CD4-positive, alpha-beta T cell treated with Interleukin-21 for 1 hour (primary cell): ENCODE measurements at places on chromosomes 16 and 17.

GRCh38 chr16:88994695-88995094, 17.7 kb upstream of the CBFA2T3 start:
- DNase-seq, result no peak

GRCh38 chr16:68079626-68080344, 5.4 kb upstream of the NFATC3 start:
- DNase-seq, result peak; percentile 83

- DNase-seq, result no peak
These were observed 42.2 kb upstream of the HAPSTR1 start for GRCh38 chr16:9049241-9049640.

DNA sequence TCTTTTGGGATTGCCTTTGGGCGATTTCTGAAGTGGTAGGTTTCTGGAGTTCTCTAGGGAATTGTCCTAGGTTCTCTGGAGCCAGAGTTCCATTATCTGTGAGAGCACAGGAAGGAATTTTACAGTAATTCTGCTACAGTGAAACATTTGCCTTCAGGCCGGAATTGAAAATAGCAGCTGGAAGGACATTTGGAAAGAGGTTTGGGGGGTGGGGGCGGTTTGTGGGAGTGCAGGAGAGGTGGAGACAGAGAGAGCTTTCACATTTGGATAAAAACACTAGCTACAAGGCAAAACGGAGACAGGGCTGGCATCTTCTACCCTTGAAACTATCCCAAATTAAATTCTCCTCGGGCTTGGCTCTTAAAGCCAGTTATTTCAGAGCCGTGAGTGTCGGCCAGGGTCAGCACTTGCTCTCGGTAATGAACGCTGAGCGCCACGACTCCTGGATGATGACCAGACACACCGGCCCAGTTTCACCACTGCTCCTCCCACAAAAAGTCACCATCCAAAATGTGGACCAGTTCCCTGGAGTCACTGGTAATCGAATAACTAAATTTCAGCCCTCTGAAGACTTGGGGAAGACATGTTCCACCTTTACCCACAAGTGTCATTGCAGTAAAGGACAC, 67.7 kb upstream of the TANC2 start:
- no peak for DNase-seq

- DNase-seq, result peak; percentile 71
These were observed 48.5 kb downstream of the RAI1 start for GRCh38 chr17:17729620-17730249.

GRCh38 chr16:2428051-2428783, 1.0 kb upstream of the CCNF start:
- DNase-seq, result no peak

DNA sequence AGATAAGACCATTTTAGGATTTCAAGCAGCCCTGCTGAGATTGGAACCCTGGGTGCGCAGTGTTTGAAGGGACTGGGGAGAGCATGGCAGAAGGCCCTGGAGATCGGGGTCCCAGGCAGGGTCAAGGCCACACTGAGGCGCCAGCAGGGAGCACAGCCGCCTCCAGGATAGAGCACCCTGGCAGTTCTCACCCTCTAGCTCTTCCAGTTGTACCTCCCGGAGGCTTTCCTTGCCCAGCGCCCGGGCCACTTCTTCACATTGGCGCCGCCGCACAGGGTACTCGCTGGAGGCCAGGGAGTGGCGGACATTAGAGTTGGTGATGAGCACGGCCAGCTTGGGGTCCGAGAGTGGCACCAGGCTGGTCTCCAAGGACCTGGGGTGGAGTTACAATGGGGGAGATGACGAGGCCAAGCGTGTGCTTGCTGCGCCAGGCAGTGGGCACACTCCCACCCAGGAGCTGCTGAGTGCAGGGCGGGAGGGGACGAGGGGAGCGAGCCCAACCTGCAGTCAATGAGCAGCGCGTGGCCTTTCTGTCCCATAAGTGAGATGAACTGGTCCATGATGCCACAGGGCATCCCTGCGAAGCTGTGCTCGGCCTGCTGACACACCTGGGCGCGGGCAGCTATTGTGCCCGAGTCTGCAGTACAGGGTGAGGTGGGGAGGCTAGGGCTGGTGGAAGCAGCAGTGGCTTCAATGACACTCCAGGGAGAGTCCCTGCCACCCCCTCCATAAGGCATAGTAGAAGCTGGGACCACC, 2.3 kb downstream of the GALK1 start:
- DNase-seq, result no peak

- no peak for DNase-seq
These were observed 535.2 kb downstream of the RBFOX1 start for GRCh38 chr16:7867831-7868230.

DNA sequence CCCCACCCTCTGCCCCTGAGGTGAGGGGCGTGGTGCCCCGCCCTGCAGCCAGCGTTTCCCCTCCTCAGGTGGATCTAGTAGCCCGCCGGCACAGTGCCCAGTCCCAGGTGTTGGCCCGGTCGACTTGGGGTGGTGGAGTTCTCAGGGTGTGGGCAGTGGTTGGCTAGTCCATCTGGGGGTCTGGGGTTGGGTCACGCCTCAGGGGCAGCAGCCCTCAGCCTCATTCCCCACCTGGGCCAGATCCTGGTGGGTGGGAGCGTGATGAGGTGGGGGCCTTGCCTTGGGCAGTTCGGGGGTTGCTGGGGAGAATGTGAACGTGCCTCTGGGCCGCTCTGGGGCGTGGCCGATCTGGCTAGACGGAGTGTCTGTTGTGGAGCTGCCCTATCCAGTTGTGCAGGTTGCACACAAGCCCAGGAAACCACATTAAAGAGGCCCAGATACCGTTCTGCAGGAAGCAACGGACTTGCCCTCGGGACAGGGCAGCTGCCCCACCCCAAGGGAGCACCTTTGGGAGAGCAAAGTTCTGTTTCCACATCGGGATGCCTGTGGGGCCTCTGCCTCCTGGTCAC, 32.0 kb downstream of the GSE1 start:
- no peak for DNase-seq

- DNase-seq, result peak; percentile 63
These were observed 12.0 kb downstream of the FAM83G start for GRCh38 chr17:18992454-18993130.

GRCh38 chr16:85306071-85306792, 194.0 kb upstream of the CIBAR2 start:
- DNase-seq, result peak; percentile 68

DNA sequence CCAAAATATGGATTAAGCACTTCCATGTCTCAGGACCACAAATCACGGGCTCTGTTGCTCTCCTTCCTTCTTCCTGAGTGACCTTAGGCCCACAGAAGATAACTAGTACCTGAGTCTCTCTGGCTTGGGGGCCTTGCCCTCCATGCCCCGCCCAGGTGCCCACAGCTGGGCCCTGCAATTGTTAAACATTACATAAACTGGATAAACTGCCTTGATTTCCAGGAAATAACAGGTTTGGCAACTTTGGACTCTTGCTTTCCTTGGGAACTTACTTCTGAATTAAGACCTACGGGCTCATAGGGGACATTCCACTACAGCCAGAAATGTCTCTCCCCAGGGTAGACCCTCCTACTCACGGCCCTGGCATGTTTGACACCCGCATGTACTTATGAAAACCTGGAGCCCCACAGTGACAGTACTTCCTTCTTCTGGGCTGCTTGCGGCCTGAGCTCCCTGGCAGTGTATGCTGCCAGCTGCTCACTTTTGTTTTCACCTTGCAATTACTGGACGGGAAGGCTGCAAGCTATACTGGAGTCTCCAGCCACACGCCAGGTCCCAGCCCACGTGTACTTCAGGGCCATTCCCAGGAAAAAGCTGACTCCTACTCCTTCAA, 2.3 kb upstream of the UBALD2 start:
- no peak for DNase-seq

GRCh38 chr16:66408163-66409048, 18.7 kb upstream of the BEAN1 start:
- DNase-seq, result peak; percentile 48

GRCh38 chr17:36919407-36919968, 17.8 kb upstream of the LHX1 start:
- no peak for DNase-seq

GRCh38 chr17:55344514-55344997, 77.1 kb downstream of the MMD start:
- peak; percentile 74 for DNase-seq

- no peak for DNase-seq
These were observed 40.1 kb upstream of the SLC38A10 start for GRCh38 chr17:81334987-81335772.

DNA sequence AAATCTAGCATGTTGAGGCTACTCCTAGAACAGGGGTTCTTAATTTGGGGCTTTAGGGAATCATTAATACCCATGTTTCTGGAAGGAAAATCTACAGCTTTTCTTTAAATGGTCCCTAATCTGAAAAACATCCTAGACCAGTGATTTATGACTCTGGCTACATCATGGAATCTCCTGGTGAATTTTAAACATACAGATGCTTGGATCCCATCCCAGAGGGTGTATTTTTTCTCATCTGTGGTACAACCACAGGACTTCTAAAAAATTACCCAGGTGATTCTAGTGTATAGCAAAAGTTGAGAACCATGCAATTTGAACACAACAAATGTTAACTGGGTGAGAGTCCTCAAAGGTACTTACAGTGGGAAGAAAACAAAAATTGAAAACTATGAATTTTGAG, 41.5 kb downstream of the KANSL1 start:
- no peak for DNase-seq

- no peak for DNase-seq
These were observed 75.5 kb upstream of the CLEC3A start for GRCh38 chr16:77946823-77947222.

- DNase-seq, result no peak
These were observed 13.4 kb downstream of the NATD1 start for GRCh38 chr17:21239680-21240368.

- no peak for DNase-seq
These were observed 211.7 kb upstream of the CHMP6 start for GRCh38 chr17:80779961-80780380.

DNA sequence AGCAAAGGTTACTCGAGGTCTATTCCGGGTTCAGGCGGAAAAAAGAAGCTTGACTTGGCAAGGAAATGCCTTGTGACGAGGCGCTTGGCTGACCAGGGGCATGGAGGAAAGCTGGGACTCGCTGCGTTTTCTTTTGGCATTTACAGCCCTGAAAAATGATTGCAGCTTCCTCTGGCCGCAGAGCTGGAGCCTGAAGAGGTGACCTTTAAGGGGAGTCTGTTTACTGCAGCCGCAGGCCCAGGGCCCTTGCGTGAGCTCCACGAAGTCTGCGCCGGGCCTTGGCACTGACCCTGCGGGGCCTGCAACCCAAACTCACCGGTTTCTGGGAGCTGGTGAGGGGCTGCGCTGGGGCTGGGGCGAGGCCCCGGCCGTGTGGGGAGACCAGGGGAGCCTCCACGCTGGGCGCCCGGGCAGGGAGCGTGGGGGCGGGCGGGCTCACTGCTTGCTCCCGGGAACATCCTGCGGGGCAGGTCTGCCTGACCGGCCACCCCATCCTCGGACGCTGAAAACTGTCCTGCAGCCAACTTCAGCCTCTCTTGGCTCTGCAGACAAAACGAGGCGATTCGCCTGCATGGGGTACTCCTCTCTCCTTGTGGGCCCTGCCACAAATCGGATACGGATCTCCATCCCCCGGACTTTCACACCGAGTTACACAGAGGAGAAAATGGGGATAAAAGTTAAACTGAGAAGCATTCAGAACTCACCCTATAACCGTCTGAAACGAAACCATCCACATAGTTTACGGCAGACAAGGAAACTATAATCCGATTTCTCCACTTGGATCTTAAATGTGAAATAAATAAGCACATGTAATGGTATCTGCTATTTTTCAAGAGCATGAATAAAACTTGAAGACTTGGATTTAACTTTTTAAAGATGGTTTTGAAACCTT, 206.3 kb upstream of the FOXF1 start:
- DNase-seq, result no peak

- no peak for DNase-seq
These were observed 15.4 kb downstream of the SLC25A10 start for GRCh38 chr17:81727324-81728031.

DNA sequence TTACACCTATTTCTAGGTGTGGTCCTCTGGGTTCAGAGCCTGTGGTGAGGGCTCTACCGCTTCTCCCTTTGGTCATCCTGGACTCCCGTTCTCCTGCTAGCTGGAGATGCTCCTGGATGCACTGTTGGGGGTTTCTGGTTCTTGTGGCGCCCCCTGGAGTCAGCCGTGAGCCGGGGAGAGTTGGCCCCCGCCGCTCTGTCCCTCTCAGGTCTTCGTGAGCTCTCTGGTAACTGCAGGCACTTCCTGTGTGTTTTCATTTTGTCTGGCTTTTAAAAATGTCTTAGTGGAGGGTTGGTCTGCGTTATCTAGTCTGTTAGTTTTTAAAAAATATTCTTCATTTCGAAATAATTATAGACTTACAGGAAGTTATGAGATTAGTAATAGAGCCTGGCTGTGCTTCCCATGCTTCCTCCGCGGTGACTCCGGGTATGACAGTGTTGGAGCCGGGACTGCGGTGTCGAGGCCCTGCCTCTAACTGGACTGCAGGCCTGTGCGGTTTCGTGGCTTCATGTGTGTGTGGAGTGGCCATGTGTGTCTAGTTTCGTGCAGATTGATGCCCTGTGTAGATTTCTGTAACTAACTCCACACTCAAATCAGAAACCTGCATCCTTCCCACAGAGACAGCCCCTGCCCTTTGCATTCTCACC, 78.0 kb upstream of the ZNF750 start:
- peak; percentile 15 for DNase-seq

GRCh38 chr17:78170692-78171590, 2.6 kb downstream of the SYNGR2 start:
- no peak for DNase-seq
